Fibroblast of villous mesenchyme (primary cell): ENCODE measurements at places on chromosomes 6 and 20.
A peak's percentile ranks its signal among the peaks of the same experiment; 100 is the strongest.

GRCh38 chr6:47380251-47380650 lies 70.5 kb upstream of the TNFRSF21 start:
- DNase-seq: no peak

GRCh38 chr6:154974485-154975149 lies 20.5 kb upstream of the TIAM2 start:
- DNase-seq: no peak

DNA sequence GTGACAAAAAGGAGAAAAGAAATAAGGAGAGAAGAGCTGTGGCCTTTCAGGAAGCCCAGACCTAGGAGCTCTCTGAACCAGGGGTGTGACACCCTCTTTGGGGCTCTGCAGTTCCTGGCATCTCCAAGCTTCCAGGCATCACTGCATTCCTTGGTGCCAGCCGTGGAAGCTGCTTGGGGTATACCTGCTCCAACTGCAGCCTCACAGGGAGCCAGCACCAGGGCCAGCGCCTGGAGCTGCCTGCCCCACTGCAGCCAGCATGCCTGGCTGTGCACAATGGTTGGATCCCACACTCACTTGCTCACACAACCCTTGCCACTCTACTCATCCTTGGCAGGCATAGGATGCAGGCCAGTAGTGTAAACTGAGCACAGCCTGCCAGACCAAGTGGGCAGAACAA lies 242.1 kb upstream of the GJE1 start:
- no peak for DNase-seq

DNA sequence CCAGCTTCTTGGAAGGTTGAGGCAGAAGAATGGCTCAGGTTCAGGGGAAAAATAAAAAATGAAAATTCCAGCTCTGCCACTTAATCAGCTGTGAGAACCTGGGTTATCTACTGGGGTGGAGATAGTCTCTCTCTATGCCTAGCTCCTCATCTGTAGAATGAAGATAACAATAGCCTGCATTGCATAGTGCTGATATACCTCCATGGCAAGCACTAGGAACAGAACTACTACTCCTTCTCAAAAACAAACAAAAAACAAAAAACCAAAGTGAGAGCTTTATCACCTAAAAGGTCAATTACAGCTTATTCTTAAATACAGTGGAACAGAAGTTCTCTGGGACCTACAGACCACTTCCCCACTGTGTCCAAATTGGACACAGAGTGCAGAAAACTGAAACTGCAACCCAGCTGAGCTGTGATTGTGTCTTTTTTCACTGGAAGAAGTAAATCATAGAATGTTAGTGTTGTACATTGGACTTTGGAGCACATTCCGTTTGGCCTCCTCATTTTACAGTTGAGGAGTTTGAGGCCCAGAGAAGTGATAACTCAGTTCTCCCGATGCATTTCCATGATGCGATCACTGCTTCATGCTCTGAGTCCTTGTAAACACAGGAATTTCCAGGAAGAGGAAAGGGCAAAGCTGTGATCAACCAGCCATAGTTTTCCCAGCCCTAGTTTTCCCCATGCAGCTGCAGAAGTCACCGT lies 23.3 kb downstream of the MTFR2 start:
- DNase-seq: no peak

- peak; percentile 47 for DNase-seq
Measured at GRCh38 chr6:146787876-146788508, 189.2 kb downstream of the ADGB start.

GRCh38 chr6:161274898-161275297 lies 1.0 kb upstream of the AGPAT4 start:
- DNase-seq: no peak
